ENCODE measurements at places on chromosomes 6 and 20.

- DNase-seq: no peak
These were observed 67.2 kb upstream of the PTGIS start for GRCh38 chr20:49635166-49635565.

- DNase-seq: no peak
These were observed 44.6 kb downstream of the SAMD5 start for GRCh38 chr6:147553099-147553498.

DNA sequence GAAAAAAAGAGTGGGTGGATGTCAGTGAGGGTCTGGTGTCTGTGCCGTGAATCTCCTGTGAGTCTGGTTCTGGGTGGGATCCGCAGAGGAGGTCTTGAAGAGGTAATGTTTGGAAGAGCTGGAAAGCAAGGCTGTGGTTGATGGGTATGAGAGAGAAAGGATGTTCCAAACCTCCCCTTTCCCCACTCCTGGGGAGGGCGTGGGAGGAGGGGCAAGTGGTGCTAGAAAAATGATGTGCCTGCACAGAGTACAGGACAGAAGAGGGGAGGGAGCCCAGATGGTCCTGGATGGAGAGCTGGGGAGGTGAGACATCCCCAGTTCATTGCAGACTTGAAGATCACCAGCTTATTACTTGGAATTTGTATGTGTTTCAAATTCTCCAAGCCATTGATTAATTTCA lies 3.1 kb downstream of the CNPY3 start:
- no peak for DNase-seq

- no peak for DNase-seq
These were observed 426.6 kb upstream of the MAP3K7 start for GRCh38 chr6:91013511-91013910.

DNA sequence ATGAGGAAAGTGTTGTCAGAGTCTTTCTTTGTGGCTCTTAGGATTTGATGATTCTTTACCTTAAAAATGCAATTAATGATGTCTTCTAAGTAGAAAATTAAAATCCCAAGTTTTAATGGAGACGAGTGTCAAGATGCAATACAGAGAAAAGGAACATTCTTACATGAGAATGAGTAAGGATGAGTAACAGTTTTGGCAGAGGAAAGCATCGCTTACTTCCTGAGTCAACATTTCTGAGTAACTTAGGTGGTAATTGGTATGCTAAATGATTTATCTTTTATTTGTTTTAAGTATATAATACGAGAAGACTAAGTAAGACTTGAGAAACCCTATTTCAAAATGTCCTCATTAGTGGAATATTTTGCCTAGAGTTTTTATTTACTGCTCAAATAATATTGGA lies 101.3 kb downstream of the RTN4IP1 start:
- peak; percentile 94 for DNase-seq

DNA sequence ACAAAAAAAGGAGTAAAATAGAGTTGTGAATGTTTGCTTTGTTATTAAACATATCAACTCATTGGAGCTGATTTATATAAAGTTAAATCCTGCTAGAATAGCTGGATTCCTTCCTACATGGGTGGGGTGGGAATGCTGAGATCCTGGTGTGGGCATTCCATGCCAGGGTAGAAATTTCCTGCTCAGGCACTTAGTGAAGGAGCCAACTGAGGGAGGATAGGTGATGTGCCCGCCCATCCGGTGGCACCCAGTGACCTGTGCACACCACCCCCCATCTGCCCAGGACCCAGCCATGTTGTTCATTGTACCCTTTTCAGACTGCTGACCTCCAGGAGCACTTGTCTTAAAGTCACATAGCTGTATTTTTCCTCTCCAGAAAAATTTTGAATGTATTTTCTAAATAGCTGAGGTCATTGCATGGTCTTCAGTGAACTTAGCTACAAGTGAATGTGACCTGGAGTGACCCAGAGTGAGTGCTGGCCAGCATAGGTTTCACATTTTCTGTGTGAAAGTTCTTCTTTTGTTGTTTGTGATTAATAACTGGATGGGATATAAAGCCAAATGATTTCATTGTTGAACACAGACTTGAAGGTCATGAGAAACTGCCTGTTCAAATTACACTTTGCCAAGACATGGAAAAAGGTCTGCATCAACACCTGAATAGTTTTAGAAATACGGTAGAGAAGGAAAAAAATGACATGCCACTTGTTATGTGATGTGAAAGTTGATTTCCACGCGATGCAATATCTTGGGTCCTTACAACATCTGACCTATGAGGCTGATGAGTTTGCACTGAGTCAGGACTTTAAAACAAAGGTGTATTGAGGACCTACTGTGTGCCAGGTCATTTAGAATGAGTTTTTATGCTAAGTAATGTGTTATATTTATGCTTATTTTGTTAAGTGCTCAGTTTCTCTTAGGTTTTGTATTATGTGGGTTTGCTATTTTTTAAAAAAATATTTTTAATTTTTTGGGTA lies 77.2 kb downstream of the UTRN start:
- peak; percentile 82 for DNase-seq

GRCh38 chr6:134930463-134930862 lies 19.4 kb downstream of the ALDH8A1 start:
- no peak for DNase-seq

- DNase-seq: no peak
These were observed 63.5 kb downstream of the THBS2 start for GRCh38 chr6:169190144-169190584.

DNA sequence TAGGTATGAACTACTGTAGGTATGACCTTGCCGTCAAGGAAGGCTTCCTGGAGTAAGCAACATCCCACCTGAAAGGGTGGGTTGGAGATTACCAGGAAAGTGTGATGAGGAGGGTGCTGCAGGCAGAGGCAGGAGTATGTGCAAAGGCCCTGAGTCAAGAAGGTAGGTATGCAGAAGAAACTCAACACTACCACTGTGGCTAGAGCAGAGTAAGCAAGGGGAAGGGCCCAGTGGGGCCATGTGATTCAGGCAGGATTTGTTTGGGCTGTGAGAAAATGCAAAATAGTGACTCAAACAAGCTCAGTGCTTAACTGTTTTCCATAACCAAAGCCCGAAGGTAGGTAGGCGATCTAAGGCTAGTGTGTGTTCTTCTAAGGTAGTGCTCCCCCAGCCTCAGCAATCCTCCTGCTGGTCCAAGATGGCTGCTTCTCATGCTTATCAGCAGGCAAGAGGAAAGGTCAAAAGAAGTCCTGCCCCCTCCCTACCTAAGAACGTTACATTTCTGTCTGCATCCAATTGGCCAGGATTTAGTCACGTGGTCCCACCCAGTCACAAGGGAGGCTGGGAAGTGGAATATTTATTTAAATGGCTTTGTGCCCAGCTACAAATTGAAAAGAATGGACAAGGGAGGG lies 36.2 kb upstream of the HMGA1 start:
- DNase-seq: no peak

DNA sequence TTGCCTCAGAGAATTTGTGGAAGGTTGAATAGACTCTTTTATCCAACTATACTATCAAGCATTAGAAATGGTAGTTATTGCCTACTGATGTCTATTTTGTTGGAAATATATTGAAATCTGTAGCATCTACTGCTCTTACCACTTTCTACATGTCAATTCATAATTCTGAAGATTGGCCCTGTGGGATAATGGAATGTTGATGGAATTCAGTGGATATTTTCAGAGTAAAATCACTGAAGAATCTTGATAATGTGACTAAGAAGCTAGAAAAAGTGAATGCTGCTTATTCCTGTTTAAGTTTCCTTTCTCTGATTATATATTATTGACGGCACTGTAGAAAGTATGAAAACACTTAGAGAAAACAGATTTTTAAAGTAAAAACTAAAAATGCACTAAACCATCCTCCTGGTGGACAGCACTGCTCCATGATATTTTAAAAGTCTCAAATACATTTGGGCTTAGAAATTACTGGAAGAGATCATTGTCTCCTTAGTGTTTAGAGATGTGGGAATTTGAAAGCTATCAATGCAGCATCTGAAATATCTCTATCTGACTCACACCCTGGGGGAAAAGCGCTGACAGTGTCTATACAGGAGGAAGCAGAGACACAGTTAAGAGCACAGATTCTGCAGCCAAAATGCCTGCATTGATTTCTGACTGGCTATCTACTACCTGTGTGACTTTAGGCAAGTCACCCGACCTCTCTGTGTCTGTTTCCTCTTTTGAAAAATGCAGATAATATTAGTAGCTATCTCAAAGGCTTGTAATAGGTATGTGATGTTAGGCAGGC lies 37.9 kb upstream of the RCAN2 start:
- no peak for DNase-seq

DNA sequence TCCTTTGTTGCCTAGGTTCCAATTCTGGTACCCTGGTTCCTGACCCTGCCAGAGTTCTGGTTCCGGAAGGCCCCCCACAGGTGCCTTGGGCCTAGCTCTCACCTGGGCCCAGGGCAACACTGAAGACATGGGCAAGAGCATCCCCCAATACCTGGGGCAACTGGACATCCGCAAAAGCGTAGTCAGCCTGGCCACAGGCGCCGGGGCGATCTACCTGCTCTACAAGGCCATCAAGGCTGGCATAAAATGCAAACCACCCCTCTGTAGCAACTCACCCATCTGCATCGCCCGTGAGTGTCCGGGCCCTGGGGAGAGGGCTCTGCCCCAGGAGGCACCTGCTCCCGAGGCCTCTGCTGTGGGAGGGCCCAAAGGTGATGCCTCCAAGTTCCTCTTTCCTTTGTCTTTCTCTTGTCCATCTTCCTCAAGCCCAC lies at the start of gene ARMC12:
ARMC12 (plus strand) TSS at position 51 of the 431 bp plus-strand sequence; CDS start at position 128, 77 bp downstream.
- DNase-seq: no peak

GRCh38 chr6:34196116-34196832 lies 40.4 kb upstream of the HMGA1 start:
- peak; percentile 59 for DNase-seq

GRCh38 chr6:43367245-43367984 lies 2.0 kb downstream of the ZNF318 start:
- no peak for DNase-seq
